ENCODE measurements at places on chromosomes 12 and 14.

DNA sequence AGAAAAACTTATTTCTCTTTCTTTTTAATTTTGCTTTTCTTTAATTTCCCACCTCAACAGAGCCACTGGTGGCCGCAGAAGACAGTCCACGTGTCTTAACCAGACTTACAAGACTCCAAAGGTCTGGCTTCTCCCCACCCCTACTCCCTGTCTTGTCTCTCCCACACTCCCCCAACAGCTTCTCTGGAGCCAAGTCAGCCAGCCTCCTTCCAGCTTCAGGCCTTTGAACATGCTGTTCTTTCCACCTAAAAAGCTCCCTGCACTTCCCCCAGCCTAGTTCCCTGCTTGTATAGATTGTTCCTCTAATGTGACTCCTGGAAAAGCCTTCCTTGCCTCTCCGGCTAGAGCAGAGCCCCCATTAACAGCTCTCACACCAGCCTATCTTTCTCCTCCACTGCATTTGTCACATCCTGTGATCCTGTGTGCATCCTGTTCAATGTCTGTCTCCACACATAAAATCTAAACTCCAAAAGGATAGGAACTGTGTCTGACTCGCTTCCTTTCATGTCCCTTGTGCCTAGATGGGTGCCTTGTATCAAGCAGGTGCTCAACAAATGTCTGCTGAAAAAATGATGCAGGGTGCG lies 7.8 kb upstream of the DYNLL1 start:
- no peak for DNase-seq

- DNase-seq: no peak
Observed at GRCh38 chr12:1398673-1399072, 195.7 kb downstream of the FBXL14 start.

GRCh38 chr14:88089445-88089844 lies 84.5 kb downstream of the GPR65 start:
- DNase-seq: no peak

DNA sequence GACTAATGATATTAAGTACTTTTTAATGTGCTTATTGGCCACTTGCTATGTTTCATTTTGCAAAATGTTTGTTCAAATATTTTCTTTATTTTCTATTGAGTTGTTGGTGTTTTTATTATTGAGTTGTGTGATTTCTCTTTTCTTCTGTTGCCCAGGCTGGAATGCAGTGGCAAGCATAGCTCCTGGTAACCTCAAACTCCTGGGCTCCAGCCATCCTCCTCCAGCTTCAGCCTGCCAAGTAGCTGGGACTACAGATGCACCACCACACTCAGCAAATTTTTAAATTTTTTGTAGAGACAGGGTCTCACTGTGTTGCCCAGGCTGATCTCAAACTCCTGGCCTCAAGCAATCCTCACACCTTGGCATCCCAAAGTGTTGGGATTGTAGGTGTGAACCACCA lies 199.2 kb downstream of the NOVA1 start:
- no peak for DNase-seq

- no peak for DNase-seq
Observed at GRCh38 chr14:53963320-53964227, 6.9 kb upstream of the BMP4 start.

GRCh38 chr12:120686690-120687577 lies at the start of gene MLEC:
MLEC (plus strand) TSS chr12:120687149; CDS start chr12:120687297, 148 bp downstream.
- peak; percentile 97 for DNase-seq

DNA sequence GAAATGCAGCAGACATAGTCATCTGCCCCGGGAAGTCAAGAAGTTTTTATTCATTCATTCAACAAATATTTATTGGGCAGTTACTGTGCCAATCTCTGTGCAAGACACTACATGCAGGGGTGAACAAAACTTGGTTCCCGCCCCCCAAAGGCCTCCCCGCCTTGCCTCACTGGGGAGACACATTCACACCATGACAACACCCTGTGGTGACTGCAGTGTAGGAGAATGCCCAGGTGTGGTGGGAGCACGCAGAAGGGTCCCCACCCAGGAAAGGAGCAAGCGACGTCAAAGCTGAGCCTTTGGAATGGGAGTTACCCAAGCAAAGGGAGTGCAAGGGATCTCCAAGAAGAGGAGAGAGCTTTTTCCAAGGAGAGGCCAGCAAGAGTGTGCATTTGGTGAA lies 1.6 kb upstream of the AQP6 start:
- no peak for DNase-seq

DNA sequence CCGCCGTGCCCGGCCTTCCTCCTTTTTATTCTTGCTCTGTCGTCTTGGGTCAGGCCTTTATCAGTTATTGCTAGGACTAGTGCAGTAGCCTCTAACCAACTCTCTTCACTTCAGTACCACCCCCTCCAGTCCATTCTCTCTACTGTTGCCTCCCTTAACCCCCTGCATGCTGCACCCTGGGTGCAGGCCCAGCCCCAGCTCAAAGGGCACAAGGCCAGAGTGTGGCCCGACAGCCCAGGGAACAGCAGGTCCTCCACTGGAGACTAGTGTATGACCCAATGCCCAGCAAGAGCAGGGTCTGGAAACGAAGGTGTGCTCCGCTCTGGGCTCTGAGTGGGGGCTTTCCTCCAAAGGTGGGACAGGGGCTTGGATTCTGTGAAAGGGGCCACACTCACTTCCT lies 30.0 kb upstream of the RFLNA start:
- no peak for DNase-seq

DNA sequence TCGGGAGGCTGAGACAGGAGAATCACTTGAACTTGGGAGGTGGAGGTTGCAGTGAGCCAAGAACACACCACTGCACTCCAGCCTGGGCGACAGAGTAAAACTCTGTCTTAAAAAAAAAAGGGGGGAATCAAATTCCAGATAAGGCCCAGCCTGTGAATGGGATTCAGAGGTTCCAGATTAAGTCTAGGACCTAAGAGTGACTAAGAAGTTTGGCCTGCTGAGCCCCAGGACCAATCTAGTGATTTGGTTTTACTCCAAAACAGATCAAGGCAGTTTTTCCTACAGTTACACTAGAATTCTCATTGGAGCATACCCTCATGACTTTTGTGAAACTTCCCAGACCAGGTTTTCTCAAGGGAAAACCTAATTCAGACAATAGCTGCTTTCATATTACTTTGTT lies 22.8 kb downstream of the EXOC5 start:
- DNase-seq: no peak

- DNase-seq: no peak
Observed at GRCh38 chr12:28171356-28172060, 18.7 kb upstream of the CCDC91 start.

GRCh38 chr12:107320929-107321631 lies 227.7 kb upstream of the CRY1 start:
- peak; percentile 79 for DNase-seq

DNA sequence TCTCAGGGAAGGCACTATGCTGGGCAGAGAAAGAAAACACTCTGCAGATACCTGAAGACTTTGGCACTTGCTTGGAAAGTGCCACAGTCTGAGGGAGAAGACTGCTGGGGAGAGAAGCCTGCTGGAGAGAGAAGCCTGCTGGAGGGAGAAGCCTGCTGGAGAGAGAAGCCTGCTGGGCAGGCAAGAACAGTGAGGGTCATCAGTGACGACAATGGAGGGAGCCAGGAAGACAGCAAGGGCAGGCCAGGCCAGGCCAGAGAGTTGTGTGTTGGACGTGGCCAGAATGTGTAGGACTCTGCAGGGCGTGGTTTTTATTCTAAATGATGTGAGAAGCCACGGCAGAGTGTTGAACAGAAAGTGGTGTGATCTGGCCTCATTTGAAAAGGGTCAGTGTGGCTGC lies 185.3 kb upstream of the ABCD2 start:
- DNase-seq: no peak

DNA sequence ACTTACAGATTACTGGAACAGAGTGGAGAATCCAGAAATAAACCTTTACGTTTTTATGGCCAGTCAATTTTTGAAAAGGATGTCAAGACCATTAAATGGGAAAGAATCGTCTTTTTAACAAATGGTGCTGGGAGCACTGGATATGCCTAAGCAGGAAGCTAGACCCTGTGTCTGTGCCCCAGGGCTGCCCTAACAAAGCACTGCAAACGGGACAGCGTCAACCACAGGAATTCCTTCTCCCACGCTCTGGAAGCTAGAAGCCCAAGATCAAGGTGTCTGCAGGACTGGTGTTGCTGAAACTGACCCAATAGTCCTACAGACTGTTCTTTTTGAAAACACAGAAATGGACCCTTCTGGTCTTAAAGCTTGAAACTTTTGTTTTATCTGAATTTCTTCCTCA lies 9.3 kb upstream of the TMEM121 start:
- no peak for DNase-seq

GRCh38 chr12:49228653-49229052 lies 36.2 kb upstream of the TUBA1C start:
- DNase-seq: no peak

DNA sequence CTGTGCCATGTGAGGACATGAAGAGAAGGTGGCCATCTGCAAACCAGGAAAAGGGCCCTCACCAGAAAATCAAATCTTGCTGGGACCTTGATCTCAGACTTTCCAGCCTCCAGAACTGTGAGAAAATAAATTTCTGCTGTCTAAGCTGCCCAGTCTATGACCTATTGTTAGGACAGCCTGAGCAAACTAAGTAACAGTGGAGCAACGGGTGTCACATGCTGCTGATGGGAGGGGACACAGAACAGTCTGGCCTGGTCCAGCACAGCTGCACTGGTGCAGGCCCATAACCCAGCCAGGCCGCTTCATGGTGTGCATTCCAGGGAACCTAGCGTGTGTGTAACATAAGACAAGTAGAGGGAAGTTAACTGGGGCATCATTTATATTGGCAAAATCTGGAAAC lies 42.1 kb downstream of the GRIP1 start:
- DNase-seq: no peak

- no peak for DNase-seq
Observed at GRCh38 chr12:65668981-65669695, 155.1 kb upstream of the HMGA2 start.

DNA sequence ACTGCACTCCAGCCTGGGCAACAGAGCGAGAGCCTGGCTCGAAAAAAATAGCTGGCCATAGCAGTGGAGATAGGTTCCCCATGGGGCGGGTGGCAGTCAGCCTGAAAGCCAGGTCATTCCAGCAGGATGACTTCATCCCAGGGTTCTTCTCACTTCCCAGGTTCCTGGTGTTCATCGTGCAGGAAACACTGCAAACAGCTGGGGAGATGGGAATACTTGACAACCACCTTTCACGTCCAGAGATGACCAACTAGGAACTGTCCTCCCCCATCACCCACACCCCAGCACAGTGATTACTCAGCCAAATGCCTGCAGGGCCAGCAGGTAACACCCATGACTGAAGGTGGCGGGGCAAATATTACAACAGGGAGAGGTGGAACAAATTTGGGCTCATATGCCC lies 1.7 kb downstream of the VSIG10 start:
- no peak for DNase-seq

GRCh38 chr12:25236626-25237025 lies 14.1 kb downstream of the KRAS start:
- no peak for DNase-seq

DNA sequence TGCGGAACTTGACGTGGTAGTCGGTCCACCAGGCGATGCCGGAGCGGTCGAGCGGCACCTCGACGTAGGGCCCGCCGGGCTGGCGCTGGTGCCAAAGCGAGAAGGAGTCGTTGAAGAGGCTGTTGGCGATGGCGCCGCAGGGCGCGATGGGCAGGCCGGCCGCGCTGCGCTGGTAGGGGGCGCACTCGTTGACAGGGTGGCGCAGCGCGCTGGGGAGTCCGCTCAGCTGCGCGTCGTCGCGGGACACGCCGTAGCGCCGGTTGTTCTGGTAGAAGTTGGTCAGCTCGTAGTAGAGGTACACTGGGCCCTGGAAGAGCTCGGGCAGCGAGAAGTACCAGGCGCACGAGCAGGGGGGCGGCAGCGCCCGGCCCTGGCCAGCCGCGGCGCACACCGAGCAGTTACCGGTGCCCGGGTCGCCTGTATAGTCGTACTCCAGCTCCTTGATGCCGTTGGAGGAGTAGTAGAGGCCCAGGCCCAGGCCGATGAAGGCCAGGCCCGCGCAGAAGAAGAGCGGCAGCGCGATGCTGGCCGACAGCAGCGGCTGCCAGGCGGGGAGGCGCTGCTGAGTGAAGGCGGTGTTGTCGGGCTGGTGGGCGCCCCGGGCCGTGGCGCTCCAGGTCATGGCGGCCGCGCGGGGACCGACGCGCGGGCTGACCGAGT lies 482 bp downstream of the TMEM30B start:
- DNase-seq: no peak

- peak; percentile 28 for DNase-seq
Observed at GRCh38 chr14:77375164-77375950, 1.5 kb downstream of the TMED8 start.

DNA sequence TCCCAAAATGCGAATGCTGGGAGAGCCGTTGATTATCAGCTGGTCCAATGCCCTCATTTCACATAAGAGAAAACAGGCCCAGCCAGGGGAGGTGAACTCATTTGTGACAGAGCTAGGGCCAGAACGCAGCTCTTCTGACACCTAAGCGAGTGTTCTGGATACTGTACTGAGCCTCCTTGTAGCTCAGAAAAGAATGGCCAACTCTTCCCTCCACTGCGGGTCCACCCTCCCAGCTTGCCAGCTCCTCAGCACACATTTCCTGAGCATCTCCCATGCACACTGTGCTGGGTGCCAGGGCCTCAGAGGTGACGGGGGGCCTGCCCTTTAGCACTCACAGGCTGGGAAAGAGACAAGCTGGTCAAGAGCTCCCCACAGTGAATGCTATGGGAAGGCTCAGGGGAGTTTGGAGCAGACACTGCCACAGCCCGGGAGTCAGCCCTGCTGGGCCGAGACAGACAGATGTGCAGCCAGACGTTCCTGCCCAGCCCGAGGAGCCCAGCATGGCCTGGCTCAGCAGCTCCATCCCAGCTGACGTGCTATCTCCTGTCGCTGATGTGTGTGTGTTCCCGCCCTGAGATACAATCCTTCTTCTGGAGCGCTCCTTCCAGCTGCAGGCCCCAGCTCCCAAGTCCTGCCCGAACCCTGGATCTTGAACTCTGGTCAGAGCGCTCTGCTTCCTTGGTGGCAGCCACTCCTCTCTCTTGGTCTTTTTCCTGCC lies 3.5 kb downstream of the CMTM5 start:
- no peak for DNase-seq

DNA sequence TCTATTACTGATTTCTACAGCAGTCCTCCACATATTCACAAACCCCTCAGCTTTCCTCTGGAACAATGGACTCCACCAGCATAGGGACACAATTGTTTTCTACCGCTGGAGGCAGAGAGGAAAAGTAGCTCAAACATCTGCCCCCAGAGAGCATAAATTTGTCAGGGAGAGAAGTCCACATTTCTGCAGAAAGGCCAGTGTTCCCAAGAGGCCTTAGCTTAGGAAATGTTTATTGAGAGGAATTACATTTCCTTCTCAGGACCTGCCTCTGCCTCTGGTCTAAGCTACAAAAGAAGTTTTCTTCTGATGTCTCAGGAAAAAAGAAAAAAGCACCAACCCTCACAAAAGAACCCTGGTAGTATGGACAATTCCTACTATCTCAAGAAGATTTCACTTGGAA lies 217.8 kb upstream of the BMP4 start:
- DNase-seq: no peak

- no peak for DNase-seq
Observed at GRCh38 chr12:52528641-52529143, 8.5 kb upstream of the KRT5 start.
